Head of caudate nucleus (tissue), 42 donors: ENCODE measurements at places on chromosomes 13 and 19.

DNA sequence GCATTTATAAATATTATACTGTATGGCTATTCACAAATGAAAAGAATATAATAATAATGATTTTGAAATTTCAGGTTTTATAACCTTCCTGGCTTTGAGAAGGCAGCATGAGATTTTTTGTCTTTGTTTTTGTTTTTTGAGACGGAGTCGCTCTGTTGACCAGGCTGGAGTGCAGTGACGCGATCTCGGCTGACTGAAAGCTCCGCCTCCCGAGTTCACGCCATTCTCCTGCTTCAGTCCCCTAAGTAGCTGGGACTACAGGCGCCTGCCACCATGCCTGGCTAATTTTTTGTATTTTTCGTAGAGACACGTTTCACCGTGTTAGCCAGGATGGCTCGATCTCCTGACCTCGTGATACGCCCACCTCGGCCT lies 64.1 kb downstream of the ZNF429 start:
- DNase-seq, result peak; percentile 79

GRCh38 chr19:44984005-44984404 lies 17.3 kb upstream of the RELB start:
- no peak for DNase-seq

- no peak for DNase-seq
Observed at GRCh38 chr19:15412832-15413231, 6.0 kb downstream of the AKAP8L start.

- no peak for DNase-seq
Observed at GRCh38 chr13:36919171-36919832, 736 bp downstream of the SMAD9 start.

GRCh38 chr13:75685239-75685697 lies 49.1 kb downstream of the LMO7 start:
- DNase-seq, result no peak

DNA sequence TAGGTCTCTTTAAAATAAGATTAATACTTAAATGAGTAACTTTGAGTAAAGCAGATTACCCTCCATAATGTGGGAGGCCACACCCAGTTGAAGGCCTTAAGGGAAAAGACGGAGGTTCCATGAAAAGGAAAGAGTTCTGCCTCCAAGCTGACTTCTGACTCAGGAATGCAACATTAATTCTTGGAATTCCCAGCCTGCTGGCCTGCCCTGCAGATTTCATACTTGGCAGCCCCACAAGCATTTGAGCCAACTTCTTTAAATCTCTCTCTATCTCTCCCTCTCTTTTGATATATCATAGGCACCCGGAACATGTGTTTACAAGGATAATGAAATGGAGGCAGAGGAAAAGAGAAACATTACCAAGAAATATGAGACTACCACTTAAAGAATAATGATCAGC lies 902.3 kb upstream of the MIR17HG start:
- no peak for DNase-seq

GRCh38 chr19:31316201-31316951 lies 32.9 kb downstream of the TSHZ3 start:
- no peak for DNase-seq

- DNase-seq, result peak; percentile 56
Observed at GRCh38 chr13:42420304-42420703, 148.4 kb downstream of the AKAP11 start.
